ENCODE measurements at places on chromosomes 13 and 19. TPM values are rescaled to one million over a fixed set of nuclear protein-coding genes. Genes with fewer than 3 reads are reported as not detected.
A peak's percentile ranks its signal among the peaks of the same experiment; 100 is the strongest.

DNA sequence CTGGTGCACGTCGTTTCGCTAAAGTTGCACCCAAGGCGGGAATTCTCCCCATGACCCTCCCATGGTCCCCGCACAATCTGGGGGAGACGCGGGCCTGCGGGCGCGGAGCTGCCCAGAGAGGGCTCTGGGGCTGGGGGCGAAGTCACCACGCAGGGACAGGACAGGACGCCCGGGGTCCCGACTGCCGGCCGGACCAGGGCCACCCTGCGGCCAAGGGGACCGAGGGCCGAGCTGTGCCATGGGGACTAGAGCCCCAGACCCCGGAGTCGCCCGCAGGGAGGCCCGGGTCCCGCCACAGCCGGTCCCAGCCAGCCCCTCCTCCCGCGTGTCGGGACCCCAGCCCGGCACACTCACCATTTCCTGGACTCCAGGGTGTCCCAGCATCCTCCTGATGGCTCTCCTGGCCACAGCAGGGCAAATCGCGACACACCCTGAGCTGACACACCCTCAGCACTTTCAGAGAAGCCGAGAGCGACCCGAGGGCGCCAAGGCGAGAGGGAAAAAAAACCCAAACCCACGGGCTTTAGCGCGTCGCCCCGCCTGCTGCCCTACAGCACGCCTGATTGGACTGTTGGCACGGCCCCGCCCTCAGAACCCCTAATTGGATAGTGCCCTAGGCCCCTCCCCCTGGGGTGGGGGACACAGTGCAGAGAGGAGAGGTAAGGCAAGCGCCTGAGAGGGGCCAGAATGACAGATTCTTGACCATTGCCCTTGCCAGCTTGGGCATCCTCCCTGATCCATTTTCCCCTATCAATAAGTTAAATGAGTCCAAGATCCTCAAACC lies 28.6 kb downstream of the ZNF44 start:
- DNase-seq = no peak

DNA sequence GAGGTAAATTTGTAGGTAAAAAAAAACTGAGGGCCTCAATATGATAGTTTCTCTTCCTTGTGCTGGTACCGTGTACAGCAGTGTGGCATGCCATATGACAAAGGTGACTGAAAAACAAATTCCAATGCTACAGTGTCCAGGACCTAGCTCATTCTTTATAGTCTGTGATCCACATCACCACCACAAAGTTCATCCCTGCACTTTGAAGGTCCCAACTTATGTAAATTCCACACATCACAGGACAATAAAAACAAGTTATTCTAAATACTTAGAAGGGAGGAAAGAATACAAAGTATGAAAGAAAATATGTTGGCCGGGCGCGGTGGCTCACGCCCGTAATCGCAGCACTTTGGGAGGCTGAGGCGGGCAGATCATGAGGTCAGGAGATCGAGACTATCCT lies 314.6 kb upstream of the SGCG start:
- no peak for DNase-seq

DNA sequence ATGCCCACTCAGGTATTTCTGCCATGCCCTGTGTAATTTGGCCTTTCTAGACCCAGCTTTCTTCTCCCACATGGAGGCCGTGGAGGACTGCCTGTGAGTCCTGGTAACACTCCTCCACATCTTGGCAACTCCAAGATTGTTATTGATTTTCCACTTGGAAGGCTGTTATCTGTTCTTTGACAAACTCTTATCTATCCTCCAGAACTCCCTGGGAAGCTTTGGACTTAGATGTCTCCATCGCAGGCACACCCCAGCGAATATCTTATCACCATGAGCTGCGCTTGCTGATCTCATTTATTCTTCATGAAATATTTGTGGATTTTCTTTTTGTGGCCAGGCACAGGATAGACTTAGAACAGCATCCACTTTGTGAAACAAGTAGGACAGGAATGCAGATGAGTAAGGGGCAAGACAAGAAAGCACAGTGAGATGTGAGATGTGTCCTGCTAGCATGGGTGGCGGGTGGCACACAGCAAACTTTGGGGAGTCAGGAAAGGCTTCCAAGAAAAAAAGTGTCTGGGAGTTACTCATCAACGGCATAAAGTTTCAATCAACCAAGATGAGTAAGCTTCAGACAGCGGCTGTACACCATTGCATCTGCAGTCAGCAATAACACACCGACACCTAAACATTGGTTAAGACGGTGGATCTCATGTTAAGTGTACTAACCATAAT lies 84.5 kb upstream of the IRS2 start:
- DNase-seq = no peak

POGLUT2 gene
- 10.8 TPM for total RNA-seq

GRIK5 gene
- total RNA-seq = 24.0 TPM

- peak; percentile 52 for DNase-seq
Observed at GRCh38 chr19:50772476-50772875, 2.2 kb downstream of the GPR32 start.

DNA sequence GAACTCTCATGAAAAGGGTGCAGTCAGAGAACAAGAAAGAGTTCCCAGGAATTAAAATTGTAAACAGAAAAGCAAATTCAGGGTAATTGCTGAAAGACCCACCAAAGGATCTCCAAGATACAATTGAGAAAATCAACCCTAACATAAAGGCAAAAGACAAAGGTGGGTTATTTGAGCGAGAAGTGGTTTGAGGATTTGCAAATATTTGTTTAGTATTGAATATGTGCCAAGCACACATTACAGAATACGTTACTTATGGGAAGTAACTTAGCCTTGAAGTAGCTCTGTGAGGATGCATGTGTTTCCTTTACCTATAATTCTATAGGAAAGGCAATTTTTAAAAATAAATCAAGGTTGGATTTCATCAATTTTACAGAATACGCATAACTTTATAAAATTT lies 10.0 kb upstream of the CEACAM21 start:
- no peak for DNase-seq

- peak; percentile 39 for DNase-seq
Observed at GRCh38 chr13:48448959-48449614, 36.2 kb upstream of the LPAR6 start.

ZNF700 gene
- 10.9 TPM for total RNA-seq

All from A673 (cell line).